Cerebellar nuclear complex (tissue), 1 donor: ENCODE measurements at places on chromosomes 5 and 9.

DNA sequence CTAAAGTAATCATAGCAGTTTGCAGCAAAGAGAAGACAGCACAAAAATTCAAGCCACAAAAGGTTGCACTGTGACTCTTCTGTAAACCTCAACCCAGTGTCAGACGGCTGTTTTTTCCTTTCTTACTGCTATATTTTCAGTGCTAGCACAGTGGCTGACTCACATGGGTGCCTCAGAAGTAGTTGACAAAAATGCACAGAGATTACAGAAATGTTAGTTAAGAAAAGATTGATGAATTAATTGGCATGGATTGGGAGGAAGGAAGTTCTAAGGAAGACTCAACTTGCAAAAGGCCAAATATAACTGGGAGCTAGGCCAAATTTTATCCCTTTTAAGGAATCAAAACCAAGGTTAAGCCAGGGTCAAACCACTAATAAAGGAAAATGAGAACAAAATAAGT is 43.7 kb upstream of the ITGA1 start:
- DNase-seq, result no peak

GRCh38 chr5:154547551-154547950 is 69.5 kb upstream of the HAND1 start:
- DNase-seq, result no peak

- DNase-seq, result no peak
Observed at GRCh38 chr5:6449465-6450158, 953 bp downstream of the UBE2QL1 start.

- DNase-seq, result no peak
Observed at GRCh38 chr9:112629671-112630485, 88.0 kb downstream of the INIP start.

GRCh38 chr5:167968837-167969236 is 322.6 kb upstream of the WWC1 start:
- no peak for DNase-seq

GRCh38 chr5:2149195-2149539 is 266.4 kb upstream of the IRX4 start:
- DNase-seq, result no peak

DNA sequence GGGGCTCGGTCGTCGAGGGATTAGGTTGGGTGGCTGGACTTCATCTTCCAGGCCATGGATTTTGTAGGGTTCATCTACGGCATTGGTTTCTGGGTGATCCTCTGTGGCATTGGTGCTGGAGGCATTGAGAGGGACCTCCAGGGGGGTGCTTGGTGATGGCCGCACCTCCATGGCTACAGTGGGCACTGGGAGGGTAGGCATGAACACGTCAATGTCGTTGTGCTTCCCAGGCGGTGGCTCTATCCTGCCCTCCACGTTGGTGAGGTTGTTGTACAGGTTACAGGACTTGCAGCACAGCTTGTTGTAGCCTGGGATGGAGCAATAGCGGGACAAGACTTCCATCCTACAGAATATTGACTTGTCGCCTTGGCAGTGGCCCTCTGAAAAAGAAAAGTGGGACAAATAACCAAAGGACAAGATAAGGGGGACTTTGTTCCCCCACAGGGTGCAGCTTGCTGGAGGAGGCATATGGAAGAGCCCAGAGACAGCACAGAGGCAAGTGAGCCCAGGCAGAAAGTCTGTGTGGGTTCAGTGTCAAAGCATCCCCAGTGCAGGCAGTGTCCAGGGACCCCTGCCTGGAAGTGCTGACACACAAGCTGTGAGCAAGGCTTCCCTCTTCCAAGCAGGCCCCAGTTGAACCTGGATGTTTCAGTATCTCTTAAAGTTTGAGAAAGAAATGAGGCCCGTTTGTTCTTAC is 53.9 kb downstream of the ZNF354C start:
- DNase-seq, result no peak

DNA sequence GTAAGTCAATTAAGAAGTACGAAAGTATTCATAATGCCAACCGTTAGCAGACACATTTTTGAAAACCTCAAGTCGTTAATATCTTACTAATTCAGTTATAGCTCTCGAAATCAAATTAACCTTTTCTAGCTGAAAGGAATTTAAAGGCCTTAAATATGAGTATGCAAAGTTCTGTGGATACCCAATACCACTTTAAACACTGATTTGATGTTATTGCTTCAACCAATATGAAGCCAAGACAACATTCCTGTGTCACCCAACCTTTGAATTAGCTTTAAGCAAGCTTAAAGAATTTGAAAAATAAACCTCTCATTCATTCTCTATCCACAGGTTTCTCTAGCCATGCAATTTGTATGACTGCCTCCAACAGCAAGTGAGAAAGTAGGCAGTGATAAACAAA is 204.5 kb downstream of the MCTP1 start:
- no peak for DNase-seq
